ENCODE measurements at places on chromosomes 1 and 21.

DNA sequence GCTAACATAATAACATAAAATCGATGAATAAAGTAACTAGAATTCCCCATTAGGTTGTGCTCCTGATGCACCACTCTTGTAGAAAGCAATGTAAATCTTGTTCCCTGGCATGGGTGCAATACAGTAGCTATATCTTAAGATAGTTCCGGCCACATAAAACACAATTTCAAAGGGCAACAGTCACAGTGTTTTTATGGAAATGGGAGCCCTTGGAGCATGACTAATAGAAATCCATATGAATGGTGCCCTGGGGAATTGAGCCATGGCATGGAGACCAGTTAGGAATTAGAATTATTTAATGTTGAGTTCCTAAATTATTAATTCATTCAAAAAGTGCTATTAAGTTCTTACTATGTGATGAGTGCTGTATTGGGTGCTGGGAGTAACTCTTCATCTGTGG, 118.7 kb downstream of the KCNK2 start:
- no peak for DNase-seq

GRCh38 chr1:74674278-74675048, 871 bp upstream of the ERICH3 start:
- DNase-seq = no peak

DNA sequence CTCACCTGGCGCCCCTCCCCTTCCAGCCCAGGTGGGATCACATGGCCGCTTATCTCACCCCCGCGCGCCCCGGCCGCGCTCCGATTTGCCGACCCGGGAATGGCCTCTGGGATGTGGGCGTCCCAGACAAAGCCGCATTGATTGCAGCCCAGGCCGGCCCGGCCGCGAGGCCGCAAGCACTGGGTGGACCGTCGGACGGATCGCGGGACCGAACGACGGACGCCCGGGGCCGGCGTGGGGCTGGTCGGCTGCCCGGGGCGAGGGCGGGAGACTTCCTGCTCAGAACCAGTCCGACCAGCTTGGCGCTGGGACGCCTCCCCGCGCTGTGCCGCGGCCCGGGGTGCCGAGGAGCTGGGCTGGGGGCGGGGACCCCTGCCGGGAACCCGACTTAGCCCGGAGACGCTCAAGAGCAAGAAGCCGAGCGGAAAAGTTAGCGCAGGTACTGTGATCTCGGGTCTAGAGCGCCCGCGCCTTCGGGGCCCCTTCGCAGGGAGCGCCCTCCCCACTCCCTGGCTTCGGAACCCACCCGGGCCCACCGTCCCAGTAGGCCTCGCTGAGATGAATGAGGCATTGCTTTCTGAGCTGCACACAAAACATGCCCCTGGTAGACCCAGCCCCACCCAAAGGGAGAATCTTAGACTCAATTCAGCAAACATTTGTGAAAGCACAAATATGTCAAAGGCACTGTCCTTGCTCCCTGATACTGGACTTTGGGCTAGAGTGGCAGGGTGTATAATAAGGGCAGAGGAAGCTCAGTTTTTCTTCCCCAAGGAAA, 415 bp upstream of the LAD1 start:
- no peak for DNase-seq

GRCh38 chr1:28416509-28417194, 47.1 kb downstream of the PHACTR4 start:
- DNase-seq = no peak

GRCh38 chr1:31366796-31367195, 6.1 kb downstream of the FABP3 start:
- no peak for DNase-seq

GRCh38 chr1:70667494-70668170, 256.6 kb downstream of the CTH start:
- DNase-seq = no peak

DNA sequence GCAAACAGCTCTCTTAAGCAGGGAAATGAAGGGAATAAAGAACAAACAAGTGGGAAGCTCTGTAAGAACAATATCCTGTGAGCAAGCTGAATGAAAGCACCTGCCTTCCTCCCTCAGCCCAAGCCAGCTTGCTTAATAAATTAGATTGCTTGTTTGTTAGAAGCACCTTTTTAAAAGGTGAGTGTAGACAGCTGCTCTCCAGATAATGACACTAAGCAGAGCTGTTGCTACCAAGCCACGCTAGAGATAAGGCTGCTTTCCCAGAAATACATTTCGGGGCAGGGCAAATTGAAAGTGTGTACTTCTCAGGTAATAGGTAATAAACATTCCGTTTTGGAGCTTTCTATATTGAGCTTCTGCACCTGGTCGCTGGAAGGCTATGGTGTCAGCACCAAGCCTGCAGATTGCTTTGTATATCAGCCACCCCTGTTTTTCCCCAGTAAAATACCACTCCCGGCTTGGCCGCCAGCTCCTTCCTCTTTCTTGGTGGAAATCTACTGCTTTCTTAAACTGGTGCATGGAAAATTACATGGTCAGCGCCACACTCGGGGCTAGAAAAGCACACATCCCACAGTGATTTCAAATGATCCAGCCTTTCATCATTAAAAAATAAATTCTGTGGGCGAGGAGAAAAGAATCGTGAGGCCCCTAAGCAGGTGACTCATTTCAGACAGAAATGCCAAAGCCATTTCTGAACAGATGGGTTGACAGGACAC, 151.3 kb downstream of the ETS2 start:
- DNase-seq = no peak

DNA sequence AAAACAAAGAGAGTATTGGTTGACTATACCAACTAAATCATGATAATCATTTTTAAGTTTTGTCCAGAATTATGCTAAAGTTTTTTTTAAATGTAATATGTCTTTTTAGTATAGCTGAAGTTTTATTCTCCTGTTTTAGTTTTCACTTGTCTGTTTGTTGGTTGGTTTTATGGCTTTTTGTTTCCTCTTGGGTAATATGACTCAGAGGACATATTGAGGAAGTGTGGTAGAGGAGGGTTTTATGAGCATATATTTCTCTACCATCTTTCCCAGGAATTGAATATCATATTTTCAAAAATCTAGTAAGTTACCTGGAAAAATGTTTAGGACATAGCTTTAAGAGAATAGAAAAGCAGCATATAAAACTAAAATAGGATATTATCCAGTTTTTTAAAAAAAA, 68.6 kb upstream of the MCOLN3 start:
- DNase-seq = no peak

- DNase-seq = no peak
Observed at GRCh38 chr1:168057921-168058320, 78.8 kb downstream of the GPR161 start.

DNA sequence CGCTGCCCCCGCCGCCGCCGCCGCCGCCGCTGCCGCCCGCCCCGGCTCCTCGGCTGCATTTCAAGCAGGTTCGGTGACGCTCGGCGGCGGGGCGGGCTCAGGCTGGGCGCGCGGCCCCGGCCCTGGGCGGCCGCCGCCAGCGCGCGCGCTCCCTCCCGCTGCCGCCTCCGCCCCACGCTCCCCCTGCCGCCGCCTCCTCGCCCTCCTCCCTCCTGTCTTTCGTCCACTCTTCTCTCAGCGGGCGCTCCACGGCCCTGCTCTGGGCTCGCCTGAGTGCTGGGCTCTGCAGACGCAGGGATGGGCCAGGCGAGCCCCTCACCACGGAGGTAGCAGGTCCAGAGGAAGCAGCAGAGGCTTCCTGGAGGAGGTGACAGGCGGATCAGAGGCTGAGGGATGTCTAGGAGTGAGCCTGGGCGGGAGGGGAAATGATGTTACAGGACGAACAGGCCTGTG, at the start of gene LRP8:
TSS of gene LRP8 (minus strand) at position 62 of the 453 bp plus-strand sequence. CDS start 158 bp downstream, outside the sequence.
- peak; percentile 93 for DNase-seq

DNA sequence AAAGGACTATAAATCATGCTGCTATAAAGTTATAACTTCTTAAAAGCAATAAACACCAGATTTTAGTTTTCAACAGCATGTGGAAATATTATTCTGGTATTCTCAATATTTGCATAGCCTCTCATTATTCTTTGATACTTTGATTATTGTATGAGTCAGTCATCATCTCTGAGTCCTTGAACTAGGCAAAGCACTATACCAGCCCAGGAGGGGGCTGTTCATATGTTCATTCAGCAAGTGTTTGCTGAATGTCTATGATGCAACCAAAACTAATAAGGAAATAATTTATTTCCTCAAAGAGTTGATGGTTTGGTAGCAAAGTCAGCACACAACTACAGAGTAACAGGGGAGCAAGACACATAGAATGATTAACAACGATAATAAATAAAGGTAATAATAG, 175.6 kb upstream of the C1orf105 start:
- no peak for DNase-seq

- no peak for DNase-seq
Observed at GRCh38 chr1:75092141-75092540, 42.0 kb upstream of the LHX8 start.

- no peak for DNase-seq
Observed at GRCh38 chr1:109917051-109917767, 6.6 kb downstream of the CSF1 start.

DNA sequence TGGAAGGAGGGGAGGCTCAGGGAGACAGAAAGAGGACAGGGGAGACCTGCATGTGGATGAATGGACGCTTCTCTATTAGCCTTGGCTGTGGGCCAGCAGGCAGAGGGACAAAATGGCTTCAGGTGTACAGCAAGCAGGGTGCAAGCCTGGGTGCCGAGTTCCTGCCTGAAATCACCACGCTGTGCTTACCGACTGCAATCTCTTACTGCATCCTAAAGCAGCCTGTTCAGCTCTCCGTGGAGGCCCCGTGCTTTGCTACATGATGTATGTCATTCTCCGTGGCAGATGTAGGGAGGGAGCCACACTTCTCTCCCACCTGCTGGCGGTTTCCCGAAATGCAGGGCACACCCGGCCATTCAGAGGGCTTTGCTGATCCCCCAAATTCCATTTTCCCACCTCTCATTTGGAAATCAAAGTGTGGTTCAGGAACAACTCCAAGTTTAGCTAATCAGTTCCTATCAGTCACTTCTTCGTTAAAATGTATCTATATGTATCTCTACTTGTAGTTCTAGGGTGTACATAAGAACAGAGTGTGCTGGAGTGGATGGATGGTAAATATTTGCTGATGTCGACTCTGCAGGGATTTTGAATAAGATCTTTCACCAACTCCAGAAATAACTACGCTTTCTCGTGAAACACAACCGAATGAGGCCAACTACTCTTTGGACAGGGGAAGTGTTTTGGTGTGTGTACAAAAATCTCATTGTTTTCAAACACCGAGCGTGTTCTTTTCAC, 122.3 kb upstream of the BACE2 start:
- no peak for DNase-seq

DNA sequence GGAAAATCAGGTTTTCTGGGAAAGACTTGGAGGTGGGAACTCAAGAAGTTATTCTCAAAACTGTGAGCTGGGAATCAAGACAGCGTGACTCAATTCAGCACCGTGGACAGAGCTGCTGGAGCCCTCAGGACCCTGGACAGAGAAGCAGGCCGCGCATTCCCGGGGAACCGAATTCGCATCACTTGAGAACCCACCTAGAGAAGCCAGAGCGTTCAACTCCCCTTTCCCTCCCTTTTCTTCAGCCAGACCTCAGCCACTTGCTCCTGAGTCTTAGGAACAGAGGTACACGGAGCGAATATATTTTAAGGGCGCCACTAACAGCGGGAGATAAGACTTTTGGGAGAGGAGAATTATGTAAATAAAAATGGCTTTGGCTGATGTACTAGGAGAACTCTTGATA, 2.0 kb upstream of the LIN28A start:
- peak; percentile 70 for DNase-seq

- no peak for DNase-seq
Observed at GRCh38 chr1:16409536-16410152, 27.6 kb downstream of the SPATA21 start.

DNA sequence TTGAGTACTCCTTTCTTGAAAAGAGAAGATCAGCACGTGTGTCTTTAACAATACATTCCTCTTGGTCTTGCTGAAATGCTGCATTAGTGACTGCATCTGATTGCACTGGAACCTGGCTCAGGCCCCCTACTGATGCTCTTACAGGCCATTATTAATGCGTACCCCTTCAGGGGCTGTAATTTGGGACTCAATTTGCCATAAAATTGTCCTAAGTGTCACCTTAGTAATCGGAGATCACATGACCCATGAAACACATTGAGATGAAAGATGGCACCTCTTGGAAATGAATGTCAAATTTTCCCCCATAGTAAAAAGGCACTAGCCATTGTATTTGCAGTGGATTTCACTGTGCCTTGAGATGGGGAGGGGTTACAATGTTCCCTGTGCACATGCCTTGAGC, 563.3 kb downstream of the KIF26B start:
- DNase-seq = peak; percentile 0

GRCh38 chr1:232669981-232670747, 40.2 kb upstream of the SIPA1L2 start:
- no peak for DNase-seq

DNA sequence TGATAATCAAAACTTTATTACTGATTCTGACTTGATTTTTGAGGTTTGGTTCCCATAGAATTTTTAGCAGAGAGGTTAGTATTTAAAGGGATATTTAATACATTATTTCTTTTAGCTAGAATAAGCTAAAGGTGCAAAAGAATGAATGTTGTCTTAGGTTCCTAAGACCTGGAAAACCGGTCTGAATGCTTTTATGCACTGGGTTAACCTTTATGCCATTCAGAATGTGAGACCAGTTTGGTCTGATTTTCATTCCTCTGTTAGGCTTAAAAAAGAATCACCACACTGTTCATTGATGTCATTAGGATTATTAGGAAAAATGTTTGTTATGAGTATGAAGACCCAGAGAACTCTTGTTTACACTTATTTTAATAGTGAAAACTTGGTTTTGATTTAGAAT, 30.1 kb downstream of the RAP1A start:
- no peak for DNase-seq

- no peak for DNase-seq
Observed at GRCh38 chr1:32172621-32173245, 6.7 kb upstream of the TXLNA start.

DNA sequence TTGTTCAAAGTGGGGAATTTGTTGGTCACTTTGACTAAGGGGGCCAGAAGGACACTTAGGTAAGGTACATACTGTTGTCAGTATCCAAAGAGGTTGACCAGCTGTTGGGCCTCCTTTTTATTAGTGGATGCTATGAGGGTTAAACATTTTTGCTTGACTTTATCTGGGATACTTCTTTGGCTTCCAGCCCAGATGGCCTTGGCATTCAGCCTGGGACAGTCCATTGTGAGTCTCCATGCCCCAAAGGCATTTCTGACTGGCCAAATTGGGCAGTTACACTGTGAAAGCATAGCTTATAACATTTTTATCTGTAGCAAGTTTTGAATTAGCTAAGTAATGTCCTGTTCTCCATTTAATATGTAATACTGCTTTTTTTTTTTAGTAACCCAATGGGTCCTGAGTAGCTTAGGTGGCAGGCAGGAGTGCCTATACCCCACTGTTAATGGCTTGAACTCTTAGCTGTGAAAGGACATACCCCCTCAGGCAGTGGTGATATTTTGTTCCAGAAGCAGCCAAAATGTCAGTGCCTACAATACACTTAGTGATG, 35.4 kb upstream of the CD1D start:
- no peak for DNase-seq

GRCh38 chr1:21607549-21608529, 61.3 kb downstream of the RAP1GAP start:
- peak; percentile 94 for DNase-seq
